ENCODE measurements at places on chromosomes 12 and 14.

- no peak for DNase-seq
Measured at GRCh38 chr12:70666364-70666763, 29.1 kb upstream of the PTPRB start.

GRCh38 chr12:69932676-69933552, 107.9 kb downstream of the MYRFL start:
- no peak for DNase-seq

GRCh38 chr12:66048218-66048834, 82.2 kb downstream of the LLPH start:
- no peak for DNase-seq

DNA sequence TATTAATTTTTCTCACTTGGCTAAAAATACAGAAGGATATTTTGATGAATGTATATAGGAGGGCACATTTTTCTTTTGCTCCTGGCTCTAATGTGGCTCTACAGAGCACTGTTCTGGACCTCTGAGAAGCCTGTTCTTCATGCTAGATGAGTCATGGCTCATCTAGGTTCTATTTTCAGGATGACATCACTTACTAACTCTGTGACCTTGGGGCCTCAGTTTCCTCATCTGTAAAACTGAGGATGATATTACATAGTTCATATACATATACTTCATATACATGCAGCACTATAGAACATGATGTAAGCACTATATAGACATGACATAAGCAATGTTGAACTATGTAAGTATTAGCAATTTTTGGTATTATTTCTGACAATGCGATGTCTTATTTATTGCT, 35.8 kb downstream of the SOCS2 start:
- no peak for DNase-seq

DNA sequence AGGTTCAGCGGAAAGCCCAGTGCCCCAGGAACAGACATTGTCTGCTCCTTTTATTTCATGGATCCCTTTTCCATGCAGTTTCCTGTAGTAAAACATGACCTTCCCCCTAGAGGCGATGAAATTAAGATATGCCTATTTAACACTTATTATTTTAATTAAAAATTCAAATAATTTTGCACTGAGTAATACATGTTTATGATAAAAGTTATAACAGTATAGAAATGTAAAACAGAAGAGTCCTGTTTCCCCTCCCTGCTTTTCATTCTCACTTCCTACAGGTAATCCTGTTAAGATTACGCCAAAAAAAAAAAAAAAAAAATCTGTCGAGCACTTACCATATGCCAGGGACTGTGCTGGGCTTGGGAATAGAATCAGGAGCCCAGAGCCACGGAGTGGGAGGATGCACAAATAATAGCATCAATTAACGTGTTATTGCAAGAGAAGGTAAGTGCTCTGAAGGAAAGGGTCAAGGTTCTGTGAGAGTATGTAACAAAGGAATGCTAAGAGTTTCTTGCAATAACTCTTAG, 830 bp upstream of the LPCAT3 start:
- no peak for DNase-seq

- no peak for DNase-seq
Measured at GRCh38 chr14:68322940-68323620, 469.8 kb downstream of the ZFP36L1 start.

DNA sequence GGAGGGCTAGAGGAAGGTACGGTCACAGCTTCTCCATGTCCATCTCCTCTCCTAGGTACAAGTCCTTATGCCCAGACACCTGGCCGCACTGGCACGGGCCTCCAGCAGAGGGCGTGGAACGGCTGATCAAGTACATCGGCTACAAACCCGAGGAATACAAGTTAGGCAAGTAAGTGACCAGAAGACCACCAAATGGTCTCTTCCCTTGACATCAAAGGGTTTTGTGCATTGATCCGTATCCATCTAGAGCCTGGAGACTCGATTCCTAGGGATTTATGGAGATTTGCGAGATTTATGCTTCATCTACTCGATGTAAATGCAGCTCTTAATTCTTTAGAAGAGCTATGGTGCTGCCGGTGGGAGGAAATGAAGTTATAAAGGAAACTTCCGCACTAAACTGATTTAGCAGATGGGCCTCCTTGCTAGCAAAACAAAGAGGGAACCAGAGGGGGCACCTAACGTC, 44.2 kb downstream of the KCTD10 start:
- peak; percentile 10 for DNase-seq

DNA sequence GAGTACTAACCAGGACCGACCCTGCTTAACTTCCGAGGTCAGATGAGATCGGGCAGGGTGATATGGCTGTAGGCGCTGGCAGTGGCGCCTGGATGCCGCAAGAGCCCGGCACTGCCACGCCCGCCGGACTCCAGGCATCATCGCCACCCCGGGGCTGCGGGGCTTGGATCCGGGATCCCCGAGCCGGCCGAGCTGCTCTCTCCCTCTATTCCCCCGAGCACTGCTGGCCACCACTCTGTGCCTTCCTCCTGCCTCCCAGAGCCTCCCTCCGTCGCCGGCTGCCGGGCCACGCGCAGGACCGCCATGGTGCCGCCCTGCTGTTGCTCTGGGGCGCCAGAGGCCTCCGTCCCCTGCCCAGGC, 153.2 kb upstream of the ALG10B start:
- DNase-seq = no peak

DNA sequence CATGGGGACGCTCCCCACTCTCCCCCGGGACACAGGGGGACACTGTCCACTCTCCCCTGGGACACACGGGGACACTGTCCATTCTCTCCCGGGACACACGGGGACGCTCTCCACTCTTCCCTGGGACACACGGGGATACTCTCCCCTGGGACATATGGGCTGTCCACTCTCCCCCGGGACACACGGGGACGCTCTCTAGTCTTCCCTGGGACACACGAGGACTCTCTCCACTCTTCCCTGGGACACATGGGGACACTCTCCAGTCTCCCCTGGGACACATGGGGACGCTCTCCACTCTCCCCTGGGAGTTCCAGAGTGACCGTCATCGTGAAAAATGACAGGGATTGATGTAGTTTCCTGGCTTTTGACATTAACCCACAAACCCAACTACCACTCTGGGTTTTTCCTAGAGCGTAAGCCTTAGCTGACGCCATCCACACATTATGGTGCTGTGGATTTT, 3.0 kb upstream of the P2RX2 start:
- DNase-seq = no peak

- no peak for DNase-seq
Measured at GRCh38 chr12:38919191-38919590, 13.8 kb upstream of the CPNE8 start.

- no peak for DNase-seq
Measured at GRCh38 chr14:26218861-26219260, 379.0 kb downstream of the NOVA1 start.

- DNase-seq = no peak
Measured at GRCh38 chr12:44294649-44295048, 458.8 kb downstream of the TMEM117 start.

DNA sequence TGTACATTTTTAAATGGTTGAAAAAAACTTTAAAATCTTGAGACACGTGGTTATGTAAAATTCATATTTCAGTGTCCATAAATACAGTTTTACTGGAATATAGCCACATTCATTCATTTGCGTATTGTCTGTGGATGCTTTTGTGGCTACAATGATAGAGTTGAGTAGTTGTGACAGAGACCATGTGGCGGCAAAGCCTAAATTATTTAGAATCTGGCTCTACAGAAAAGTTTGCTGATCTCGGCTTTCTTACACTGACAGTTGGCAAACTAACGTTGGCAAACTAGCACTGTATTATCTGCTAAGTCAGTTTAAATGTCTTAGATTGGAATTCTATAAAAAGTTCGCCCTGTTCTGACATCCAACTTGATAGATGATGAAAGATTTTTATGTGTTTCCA, 2.4 kb downstream of the UNC119B start:
- DNase-seq = no peak

DNA sequence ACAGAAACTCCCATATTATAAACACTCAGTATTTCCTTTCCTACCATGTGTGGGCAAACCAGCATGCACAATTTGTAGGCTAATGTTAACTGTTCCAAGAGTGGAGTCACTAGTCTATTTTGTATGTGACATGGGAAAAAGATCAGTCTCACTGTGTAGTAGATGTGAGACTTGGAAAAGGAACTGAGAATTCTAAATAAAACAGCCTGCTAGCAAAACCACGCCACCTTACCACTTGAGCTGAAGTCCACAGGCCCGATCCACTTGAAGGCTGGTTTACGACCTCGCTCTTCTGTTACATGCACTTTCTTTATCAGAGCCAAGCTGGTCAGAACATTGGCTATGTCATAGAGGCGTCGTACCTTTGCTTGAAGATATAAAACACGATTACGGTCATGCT, 22.5 kb downstream of the E2F7 start:
- DNase-seq = no peak

DNA sequence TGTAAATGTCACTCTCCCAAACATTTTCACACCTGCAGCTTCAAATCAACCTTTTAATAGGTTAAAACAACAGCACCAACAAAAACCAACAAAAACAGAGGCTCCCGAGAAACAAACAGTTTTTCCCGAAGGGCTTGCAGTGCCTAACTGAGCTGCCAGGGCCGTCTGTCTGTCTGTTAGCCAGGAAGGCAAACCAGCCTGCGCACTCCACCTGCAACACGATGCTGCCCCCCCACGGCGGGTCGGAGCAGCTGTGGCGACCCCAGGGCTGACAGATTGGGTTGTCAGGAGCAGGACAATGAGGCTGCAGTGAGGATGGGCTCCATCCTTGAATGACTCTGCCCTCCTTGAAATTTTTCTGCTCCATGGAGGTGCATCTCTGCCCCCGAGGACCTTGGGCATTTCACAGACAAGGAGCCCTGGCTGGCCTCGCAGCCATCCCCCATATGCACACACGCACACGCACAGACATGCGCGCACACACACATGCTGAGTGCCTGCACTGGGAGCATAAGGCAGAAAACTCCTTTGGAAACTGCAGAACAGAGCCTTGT, 2.6 kb downstream of the RTL1 start:
- peak; percentile 58 for DNase-seq

DNA sequence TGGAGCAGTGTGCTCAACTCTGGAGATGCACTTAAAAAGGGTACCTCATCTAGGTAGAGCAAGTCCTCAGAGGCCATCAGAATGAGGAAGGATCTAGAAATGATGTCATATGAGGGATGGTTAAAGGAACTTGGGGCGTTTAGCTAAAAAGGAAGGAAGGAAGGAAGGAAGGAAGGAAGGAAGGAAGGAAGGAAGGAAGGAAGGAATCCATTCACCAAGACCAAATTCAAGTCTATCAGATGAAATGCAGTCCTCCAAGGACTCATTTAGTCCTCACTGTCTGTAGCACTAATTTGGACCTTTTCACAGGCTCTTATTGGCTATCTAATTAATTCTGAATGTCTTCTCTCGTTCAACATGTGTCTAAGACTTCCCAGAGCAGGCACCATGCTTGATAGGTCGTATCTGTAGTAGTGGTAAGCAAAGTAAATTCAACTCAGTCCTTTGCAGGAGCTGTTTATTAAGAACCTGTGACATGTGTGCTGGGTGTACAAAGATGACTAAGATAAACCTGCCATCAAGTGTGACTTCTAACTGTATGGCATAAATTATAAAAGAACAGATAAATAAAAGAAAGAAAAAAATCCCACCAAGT, 63.5 kb downstream of the LLPH start:
- no peak for DNase-seq

GRCh38 chr12:49244176-49244575, 20.7 kb upstream of the TUBA1C start:
- DNase-seq = no peak

- DNase-seq = no peak
Measured at GRCh38 chr12:57753756-57754337, 1.1 kb upstream of the MARCHF9 start.

GRCh38 chr12:78951803-78952551, 87.4 kb downstream of the SYT1 start:
- peak; percentile 84 for DNase-seq

GRCh38 chr12:88801227-88802095, 221.2 kb upstream of the KITLG start:
- no peak for DNase-seq

DNA sequence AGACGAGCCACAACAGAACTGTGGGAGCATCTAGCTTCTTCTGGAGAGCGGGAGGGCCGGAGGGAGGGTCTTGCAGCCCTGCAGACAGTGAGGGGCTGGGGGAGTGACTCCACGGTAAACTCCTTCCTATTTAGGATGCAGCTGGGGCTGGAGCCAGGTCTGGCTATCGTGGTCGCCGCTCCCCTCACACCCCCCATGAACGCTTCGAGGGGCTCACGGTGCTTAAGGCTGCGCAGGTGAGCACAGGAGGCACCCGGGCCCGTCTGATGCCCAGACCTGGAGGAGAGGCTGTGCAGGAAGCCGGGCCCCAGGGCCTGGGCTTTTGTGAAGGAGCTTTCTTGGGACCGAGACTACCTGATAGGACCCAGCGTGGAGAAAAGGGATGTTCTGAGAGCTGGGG, 3.9 kb upstream of the GNB3 start:
- DNase-seq = no peak

DNA sequence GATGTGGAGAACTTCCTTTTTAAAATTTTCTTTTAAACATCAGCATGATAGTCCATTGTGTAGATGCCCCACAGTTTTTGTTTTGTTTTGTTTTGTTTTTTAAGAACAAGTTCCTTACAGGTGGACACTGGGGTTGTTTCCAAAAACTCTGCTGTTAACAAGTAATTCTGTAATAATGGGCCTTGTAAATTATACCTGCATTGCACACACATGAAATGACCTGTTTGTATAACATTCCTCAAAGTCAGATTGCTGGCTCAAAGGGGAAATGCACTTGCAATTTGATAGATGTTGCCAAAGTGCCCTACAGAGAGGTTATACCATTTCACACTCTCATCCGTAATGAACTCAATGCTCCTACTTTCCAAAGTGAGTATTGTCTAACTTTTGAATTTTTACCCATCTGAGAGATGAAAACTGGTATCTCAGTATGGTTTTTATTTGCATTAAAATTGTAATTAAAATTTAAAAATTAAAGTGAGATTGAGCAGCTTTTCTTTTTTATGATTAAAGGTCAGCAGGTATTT, 89.2 kb downstream of the SPPL3 start:
- DNase-seq = no peak

GRCh38 chr12:47094804-47095203, 15.0 kb upstream of the AMIGO2 start:
- no peak for DNase-seq

GRCh38 chr14:70425354-70425753, 8.5 kb upstream of the SYNJ2BP start:
- DNase-seq = no peak

DNA sequence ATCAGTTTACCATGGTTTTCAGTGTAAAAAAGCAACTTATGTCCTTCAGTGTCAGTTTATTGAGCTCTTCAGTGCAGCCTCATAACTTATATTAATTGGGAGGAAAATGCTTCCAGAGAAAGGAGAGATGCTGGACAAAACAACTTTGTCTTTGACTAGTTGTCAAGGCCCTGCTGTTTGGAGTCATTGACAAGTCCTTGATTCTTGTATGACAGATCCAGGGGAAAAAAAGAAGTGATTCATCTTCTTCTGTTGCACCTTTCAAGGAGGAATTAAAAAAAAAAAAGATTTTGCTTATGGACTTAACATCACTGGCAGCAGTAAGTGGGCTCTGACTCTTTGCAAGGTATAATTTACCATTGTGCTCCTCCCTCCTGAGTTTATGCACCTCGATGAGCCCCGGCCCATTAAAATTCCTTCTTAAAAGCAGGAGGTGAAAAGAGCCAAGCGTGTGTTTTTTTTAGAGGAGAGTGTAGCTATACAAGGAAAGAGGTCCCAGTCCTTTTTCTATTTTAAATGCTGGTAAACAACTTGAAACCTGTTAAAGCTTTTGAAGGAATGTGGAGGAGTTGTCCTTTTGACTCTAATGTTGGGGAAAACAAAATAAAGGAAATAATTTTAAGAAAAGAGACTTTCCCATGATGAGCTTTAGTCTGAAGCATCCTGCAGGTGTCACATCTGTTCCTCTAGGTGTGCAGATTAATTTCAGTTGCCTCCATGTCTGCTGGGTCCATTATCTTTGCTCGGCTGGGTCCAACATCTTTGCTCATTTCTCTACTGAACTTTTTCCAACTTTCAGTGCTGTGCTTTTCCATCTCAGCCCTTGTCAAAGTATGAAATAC, 431.6 kb downstream of the RAD51B start:
- no peak for DNase-seq
